ENCODE measurements at places on chromosomes 5 and 9.

- DNase-seq, result no peak
Measured at GRCh38 chr5:37896159-37896558, 56.3 kb upstream of the GDNF start.

- DNase-seq, result peak; percentile 12
Measured at GRCh38 chr5:81749561-81750307, 1.2 kb downstream of the SSBP2 start.

- DNase-seq, result no peak
Measured at GRCh38 chr9:79623799-79624721, 52.3 kb downstream of the TLE4 start.

GRCh38 chr9:124973807-124974206 is 32.9 kb upstream of the GOLGA1 start:
- DNase-seq, result no peak

GRCh38 chr5:148998174-148998797 is 64.6 kb downstream of the SH3TC2 start:
- DNase-seq, result peak; percentile 67

DNA sequence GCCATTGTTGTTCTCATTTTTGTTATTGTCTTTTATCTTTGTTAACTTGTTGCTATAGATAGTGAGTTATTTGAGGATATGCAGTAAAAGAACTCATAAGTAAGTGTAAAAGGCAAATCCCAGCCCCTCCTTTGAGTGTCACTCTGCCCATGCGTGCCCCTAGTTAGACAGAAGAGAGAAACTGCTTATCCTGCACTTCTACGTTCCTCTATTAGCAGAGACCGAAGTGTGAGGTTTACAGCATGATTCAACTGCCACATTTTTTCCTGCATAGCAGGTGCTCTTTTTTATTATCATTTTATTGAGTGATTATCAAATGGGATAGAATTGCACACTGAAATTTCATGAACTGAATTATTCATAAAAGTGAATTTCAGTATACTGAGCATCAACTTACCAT is 12.0 kb upstream of the DNAH5 start:
- DNase-seq, result no peak

DNA sequence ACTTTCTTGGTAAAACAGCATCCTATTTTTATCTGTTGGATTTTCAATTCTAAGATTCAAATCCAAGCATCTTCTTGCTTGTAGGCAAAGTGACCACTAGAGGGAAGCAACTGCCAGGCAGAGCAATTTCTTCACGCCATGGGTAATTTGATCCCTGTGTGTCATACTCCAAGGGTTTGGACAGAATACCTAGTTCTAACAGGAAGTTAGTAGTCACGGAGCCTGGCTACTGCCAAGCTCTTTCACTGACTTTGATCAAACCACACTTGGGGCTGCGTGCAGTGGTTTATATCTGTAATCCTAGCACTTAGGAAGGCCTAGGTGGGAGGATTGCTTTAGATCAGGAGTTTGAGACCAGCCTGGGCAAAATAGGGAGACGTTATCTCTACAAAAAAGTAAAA is 473.6 kb upstream of the TNC start:
- peak; percentile 99 for DNase-seq

DNA sequence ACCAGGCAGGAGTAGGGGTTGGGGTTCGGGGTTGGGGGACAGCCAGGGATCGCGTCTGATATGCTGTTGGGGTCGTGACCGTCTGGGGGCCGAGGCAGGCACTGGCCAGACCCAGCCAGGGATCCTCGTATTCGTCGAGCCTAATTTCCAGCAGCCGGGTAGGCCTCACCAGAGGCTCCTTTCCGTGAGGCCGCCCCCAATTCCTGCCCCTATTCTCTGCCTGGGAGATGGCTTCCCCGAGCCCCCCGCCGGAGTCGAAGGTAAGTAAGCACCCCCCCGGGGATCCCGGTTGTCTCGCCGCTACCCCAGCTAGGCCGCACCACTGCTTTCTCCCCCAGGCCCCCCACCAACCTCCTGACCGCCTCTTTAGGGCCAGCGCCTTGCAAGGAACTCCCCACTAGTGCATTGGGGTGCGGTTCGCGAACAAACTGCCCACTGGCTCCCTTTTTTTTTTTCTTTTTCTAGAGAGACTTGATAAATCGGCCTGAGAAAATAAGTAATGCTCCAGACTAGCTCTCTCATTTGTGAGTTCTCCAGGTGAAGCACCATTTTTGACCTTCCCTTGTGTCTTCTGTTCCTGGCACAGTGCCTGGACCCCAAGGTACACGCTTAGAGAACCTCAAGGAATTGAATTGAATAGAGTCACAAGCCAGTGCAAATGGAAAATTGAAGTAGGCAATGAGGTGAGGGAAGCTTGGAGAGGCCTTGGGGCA is 435 bp downstream of the ZNF189 start:
- peak; percentile 5 for DNase-seq

DNA sequence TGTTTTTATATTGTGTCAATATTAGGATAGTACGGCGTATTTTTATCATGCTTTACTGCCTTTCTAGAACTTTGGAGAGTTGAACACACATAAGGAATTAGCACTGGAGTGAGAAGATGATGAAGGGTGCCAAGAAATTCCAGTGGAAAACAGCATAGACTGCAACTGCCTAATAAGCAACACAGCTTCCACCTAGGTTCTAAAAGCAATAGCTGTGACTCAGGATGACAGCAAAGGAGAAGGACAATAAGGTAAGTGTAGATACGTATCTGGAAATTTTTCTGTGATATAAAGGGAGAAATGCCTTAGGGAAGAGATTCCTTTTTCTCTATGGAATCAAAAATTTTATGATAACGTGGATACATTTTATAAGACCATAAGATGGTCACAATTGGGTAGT is 7.4 kb downstream of the PTPRD start:
- no peak for DNase-seq

DNA sequence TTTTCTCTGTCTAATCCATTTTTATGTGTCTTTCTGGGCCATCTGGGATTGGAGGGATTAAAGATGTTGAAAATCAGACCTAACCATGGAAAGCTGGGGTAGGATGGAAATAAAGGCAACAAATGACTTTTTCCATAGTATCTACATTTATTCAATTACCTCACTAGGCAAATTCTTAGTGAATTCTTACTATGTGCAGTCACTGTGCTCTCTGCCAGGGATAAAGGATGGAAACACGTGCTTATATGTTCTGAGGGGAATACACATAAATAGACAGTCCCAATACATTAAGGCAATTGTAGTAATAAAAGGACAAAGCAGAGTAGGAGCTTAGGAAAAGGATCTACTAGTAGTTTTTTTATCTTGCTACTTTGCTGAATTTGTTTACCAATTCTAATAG is 214.2 kb downstream of the PRR16 start:
- peak; percentile 44 for DNase-seq

DNA sequence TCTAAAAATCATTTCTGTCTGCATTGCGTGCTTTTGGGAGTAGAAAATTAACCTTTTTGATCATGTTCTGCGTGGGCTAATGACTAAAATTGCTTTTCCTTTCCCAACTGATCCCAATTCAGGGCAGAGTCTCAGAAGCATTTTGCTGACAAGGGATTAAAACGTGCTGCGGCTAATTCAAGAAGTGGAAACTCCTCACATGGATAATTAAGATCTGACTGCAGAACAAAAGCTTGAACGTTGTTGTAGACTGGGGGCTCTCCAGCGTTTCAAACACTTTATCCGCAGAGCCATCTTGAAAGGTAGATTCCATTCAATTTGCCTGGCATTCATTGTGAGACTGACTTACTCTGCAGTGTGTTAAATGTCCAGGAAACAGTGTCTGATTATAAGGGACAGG is 485.3 kb upstream of the DMAC1 start:
- no peak for DNase-seq

GRCh38 chr5:120538644-120539043 is 74.5 kb downstream of the PRR16 start:
- peak; percentile 58 for DNase-seq

GRCh38 chr5:159082474-159082873 is 17.2 kb downstream of the EBF1 start:
- no peak for DNase-seq

DNA sequence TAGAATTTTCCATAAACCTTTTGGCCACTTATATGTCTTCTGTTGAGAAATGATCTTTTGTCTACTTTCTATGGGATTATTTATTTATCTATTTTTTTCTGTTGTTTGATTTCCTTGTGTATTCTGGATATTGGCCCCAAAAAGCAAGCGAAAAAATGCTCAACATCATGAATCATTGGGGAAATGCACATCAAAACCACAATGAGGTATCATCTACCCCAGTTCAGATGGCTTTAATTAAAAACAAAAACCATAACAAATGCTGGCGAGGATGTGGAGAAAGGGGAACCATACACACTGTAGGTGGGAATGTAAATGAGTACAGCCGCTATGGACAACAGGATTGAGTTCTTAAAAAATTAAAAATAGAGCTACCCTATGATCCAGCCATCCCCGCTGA is 125.0 kb upstream of the LPCAT1 start:
- peak; percentile 52 for DNase-seq

DNA sequence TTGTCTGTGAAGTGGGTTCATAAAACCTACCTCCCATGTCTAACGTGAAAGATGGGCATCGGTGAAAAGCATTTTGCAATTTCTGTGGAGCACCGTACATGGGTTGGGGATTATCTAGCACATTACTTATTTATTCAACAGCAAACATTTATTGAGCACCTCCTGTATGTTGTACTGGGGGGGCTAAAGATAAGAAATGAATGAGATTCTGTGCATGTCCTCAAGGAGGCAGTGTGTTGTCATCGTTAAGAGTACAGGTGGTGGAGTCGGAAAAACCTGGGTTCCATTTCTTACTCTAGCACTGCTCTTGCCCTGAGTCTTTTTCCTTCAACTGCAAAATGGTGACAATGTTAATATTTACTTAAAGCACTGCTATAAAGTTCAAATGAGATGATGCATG is 30.4 kb upstream of the DENND1A start:
- DNase-seq, result no peak

DNA sequence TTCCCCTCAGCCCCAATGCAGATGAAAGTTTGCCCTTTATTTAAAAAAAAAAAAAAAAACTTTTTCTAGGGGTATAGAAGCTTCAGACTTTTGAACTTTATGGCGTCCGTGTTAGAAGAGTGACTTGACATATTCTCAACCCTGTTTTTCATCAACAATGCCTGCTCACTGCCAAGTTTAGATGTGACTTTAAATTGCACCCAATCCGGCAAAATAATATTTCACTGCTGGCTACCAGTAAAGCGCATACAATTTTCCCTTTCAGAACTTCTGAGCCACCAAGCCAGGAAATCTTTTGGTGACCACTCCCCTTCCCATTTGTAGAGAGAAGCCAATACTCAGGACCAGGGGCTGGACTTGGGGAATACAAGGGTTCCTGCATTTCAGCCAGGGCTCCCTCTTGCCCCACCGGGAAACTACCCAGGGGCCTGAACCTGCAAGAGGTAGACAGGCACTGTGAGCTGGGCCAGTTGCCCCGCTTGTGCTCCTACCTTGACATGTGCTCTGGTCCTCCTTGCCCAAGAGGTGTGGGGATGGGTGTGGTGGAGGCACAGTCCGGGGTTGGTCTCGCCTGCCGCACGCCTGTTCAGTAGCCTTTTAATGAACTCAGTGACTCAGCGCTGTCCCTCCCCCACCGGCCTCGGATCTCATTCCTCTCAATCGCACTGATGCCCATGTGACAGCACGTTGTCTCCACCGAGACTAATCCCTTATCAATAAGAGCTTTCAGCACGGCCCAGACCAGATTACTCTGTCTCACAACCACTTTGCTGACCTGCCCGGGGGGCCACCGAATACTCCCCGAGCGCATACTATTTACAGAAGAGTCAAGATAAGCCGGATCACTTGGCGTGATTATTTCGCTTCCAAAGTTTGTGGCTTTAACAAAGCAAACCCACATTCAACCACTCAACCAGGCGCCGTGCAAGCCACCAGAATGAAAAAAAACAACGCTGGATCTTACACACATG is 226.4 kb downstream of the DCP2 start:
- no peak for DNase-seq

DNA sequence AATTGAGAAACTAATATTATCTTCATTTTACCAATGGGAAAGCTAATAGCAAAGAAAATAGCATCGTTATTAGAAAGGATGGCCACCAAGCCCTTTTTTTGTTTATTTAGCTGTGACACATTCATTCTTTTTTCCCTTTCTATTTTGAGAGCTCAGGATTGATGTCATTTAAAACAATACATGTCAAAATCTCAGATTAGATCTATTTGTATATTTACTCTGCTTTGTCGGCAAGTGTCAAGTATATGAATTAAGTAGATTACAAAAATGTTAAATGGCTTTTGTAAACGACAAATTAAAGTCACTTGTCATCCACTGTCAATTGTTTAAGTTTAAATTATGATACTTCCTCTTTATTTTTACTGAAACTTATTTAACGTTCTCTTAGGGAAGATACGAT is 118.9 kb downstream of the PAM start:
- no peak for DNase-seq

GRCh38 chr9:90946982-90947381 is 145.4 kb downstream of the SYK start:
- no peak for DNase-seq

GRCh38 chr9:127049581-127049980 is 72.9 kb downstream of the ANGPTL2 start:
- DNase-seq, result peak; percentile 6

GRCh38 chr5:113163328-113163727 is 186.7 kb downstream of the DCP2 start:
- peak; percentile 80 for DNase-seq

- DNase-seq, result peak; percentile 42
Measured at GRCh38 chr5:26889815-26890214, 148.6 kb downstream of the CDH9 start.

DNA sequence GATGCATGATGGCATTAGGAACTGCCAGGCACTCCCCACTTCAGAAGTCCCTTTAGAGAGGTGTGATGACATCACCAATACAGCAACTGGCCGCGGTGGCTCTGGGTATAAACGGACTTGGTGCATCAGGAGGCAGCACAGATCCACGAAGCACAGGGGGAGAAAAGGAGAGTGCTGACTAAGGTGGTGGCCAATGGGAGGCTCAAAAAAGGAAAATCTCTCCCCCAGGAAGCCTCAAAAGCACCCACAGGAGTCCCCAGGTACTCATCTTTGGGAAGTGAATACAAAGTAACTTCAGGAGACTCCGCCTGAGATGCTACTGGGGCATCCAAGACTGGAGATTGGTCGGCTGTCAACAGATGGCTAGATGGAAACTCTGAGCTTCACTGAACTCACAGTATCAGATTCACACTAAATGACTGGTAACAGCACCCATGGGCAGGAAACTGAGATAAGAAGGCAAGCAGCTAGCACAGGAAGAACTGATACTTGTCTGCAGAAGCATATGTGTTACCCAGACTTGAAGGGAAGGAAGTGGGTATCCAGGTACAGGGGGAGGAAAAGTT is 7.6 kb downstream of the TTC39B start:
- DNase-seq, result no peak

DNA sequence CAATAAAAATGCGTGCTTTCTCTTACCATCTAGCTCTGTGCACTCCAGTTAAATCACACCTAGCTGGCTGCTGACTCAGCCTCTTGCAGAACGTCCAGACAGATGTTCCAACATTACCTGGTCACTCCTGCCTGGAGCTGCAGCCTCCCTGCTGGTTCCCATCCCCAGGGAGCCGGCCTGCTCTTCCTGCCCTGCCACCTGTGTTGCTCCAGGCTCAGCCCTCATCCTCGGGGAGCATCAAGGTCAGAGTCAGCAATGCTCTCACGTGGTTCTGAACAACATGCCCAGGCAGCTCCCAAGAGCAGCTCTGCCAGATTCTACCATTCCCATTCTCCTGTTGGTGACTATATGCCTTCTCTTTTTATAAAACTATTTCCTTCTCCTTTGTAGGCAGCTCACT is 81.3 kb downstream of the GADD45G start:
- no peak for DNase-seq
